ENCODE measurements at places on chromosomes 3 and 15.

DNA sequence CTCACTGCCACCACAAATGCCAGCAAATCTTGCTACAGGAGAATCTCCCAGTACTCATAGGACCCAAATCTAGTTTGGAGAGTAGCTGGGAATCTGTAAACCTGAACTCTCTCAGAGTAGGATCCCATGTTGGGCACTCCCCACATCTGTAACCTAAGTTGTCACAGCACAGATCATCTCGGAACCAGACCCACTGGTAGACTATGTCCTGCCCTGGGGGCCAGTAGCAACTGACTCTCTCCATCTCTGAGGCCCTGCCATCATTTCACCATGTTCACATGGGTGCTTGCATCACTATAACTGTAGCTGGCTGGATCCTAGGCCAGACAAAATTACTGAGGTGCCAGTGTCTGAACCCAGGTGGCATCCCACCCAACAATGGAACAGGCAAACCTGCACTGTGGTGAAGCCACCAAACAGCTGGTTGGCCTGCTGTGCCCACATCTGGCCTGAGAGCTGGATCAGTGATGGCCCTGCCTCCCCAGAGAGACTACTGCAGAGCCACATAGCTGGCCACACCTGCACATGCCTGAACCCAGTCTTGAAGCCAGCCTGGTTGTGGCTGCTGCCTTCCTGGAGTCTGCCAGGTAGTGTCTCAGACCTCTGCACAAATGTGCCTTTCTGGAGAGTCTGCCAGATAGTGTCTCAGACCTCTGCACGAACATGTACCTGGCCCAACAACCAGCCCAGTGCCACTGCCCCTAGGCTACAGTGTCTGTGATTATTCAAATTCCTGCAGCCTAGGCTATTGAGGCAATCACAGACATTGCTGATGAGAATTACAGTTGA lies 82.0 kb downstream of the ISL2 start:
- no peak for DNase-seq

- DNase-seq = no peak
These were observed 74.6 kb downstream of the TRIM42 start for GRCh38 chr3:140752499-140752898.

GRCh38 chr15:22253676-22254408 lies 173.5 kb downstream of the OR4M2 start:
- no peak for DNase-seq

DNA sequence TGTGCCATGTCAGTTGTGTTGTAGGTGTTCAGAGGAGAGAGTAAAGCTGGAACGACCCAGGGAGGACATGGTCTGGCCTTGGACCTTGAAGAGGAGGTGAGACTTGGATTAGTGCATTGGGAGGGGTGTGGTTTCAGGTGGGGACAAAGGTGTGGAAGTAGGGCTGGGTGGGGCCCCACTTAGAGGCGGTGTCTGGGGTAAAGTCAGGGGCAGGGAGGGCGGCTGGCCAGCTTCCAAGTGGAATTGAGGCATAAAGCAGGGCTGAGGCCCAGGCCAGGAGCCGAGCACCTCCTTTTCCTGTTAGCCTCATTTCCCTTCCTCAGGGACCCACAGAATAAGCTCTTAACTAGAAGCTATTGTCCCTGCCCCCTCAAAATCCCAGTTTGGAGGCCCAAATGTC lies 36.2 kb upstream of the FLNB start:
- no peak for DNase-seq

DNA sequence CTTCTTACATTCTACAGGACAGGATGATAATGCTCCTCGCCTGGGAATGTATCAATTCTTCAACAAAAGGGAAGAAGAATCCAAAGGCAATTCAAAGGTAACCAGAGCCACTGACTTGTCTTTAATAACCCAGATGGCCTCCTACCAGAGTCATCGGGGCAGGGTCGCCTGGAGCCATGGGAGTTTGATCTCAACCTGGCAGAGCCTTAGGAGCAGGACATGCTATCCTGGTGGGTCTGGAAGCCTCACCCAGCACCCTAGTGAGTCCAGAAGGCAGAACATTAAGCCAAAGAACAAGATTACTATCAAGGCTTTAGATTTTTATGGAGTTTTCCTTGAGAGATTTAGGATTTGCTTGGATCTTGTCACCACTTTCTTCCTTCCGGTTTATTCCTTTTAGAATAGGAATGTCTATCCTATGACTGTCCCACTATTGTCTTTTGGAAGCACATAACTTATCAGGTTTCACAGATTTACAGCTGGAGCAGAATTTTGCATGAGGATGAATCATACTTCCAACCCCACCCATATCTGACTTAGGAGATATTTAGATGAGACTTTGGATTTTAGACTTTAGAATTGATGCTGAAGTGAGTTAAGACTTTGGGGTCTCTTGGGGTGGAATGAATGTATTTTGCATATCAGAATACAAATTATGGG lies 330.3 kb upstream of the GOLIM4 start:
- DNase-seq = no peak

- DNase-seq = no peak
These were observed 82.5 kb upstream of the PSMD6 start for GRCh38 chr3:64105816-64106215.

DNA sequence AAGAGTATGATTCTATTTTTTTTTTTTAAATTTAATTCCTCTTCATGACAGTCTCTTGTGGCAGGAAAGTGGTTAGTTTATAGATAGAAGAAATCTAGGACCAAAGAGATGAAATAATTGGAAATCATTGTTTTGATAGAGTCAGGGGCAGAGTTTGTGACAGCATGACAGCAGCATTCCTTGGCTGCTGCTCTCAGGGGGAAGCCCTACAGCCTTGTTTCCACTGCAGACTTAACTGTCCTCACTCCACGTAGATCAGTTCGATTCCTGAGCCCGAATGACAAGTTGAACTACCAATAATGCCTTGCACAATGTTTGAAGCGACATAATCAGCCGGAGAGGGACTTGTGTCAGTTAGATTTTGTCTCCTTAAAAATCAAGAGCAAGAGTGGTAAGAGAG lies 189.0 kb upstream of the ICE2 start:
- DNase-seq = no peak

- no peak for DNase-seq
These were observed 22.2 kb downstream of the SHF start for GRCh38 chr15:45165536-45165935.

GRCh38 chr3:35448121-35448520 lies 191.2 kb upstream of the ARPP21 start:
- no peak for DNase-seq

DNA sequence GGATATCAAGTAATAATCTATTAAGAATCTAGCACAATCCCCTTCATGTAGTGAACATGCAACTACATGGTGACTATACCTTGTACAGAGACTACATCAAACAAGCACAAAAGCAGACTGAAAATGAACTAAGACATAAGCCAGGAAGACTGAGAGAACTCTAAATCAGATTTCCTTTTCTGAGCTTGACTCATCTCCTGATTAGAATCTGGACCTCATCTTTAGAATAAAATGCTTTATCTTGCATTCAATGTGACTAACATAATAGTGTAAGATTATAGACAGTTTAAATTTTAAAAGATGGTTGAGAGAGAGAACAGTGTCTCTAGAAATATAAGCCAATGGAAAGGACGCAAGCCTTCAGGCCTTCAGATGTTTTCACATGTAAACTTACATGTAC lies 17.5 kb upstream of the PKM start:
- no peak for DNase-seq

GRCh38 chr3:33001889-33002288 lies 50.4 kb downstream of the CCR4 start:
- DNase-seq = no peak

GRCh38 chr3:68972358-68972979 lies 40.1 kb upstream of the TAFA4 start:
- DNase-seq = peak; percentile 14

DNA sequence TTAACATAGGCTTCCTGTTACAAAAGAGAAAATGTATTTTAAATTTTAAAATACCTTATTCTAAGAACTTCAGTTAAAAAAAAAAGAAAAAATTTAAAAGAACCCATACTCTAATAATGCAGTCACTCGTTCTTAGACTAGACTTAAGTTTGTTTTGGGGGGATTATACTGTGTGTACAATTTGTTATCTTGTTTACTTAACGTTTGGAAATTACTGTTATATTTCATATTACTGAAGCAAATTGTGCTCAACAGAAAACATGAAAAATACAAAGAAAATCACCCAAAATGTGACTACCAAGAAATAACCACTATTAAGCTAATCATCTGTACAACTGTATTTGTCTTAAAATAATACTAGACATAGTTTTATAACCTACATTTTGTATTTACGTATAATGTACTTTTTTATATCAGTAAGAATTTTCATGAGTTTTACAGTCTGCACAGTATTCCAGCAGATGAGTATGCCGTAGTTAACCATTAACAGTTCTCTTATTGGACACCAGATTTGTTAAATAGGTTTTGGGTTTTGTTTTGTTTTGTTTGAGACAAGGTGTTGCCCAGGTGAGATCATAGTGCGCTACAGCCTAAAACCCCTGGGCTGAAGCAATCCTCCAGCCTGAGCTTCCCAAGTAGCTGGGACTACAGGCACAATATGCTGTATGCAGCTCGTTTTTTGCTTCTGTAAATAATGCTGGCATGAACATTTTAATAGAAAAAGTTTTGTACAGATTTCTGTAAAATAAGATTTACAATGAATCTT lies 88.8 kb upstream of the CHD2 start:
- DNase-seq = no peak

GRCh38 chr3:171373711-171374110 lies 86.5 kb downstream of the TNIK start:
- no peak for DNase-seq

DNA sequence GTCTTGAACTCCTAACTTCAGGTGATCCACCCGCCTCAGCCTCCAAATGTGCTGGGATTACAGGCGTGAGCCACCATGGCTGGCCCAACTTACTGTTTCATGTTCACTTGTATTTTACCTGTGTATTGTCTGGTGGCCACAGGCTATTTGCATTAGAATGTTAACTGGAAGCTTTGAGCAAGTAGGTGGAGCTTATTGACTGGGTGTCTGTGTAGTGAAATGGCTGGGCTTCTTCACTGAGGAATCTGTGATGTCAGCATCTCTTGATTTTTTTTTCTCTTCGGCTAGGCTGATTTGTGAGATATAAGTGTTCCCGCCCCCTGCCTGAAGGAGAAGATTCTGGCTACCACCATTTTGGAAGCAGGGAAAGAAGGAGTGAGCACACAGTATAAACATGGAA lies 237.8 kb upstream of the PEX5L start:
- DNase-seq = no peak

DNA sequence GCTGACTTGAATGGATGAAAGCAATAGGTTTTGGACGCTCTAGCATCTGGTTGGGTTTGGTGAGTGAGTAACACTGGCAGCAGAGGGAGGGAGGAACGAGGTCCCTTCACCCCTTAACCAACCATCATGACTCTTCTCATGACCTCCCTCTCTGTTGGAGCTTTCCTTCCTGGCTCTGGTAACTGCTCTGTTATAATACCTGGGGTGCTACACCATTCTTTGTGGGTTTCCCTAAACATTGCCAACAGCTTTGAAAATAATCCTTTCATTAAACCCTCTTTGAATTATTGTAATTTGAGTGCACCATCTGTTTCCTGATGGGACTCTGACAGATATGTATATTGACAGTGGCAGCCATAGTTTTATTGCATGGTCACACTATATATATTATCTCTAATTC lies 146.2 kb upstream of the PTPRG start:
- no peak for DNase-seq

- DNase-seq = no peak
These were observed 91.6 kb downstream of the PLD1 start for GRCh38 chr3:171718493-171719185.

- no peak for DNase-seq
These were observed 49.3 kb downstream of the CLDN18 start for GRCh38 chr3:138059261-138059660.

- DNase-seq = no peak
These were observed 235.8 kb upstream of the TMCO5A start for GRCh38 chr15:37698679-37699078.

DNA sequence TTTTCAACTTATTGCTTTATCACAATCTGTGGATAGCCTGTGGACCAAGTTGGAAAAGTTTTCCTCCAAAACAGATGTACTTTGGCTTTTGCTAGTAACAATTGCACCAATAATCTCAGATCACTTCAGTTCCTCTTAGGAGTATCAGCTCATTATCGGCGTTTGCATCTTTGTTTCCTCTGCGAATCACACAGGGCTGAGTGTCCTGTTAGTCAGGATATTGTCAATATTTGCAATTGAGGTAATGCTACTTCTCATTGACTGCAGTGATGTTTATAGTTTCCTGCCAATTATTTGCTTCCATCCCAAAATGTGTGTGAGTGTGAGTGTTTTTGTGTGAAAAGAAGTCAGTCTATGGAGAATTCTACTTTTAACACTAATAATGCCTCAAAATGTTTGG lies 545.0 kb downstream of the SI start:
- no peak for DNase-seq
